ENCODE measurements at places on chromosomes 2 and 18.

DNA sequence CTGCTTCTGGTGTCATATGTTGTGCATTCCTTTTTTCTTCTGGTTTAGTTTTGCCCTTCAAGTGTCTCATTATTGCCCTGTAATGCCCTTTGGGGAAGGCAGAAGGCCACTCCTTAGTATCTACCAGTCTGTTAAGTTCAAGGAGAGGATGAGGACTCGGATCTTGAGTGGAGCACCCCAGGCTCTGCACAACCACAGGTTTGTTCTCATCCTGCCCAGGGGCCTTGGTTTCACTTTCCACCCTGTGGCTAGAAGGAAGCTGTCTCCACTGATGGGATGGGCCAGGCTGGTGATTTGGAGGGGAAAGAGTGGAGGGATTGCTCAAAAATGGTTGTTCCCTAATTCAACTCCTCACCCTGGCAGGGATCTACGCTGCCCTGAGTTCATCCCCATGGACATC, 30.2 kb upstream of the RAB11FIP5 start:
- H3K27me3 ChIP-seq: peaks cover 3% of the 10 kb centered on the region
- no peak overlapping the region for H3K27ac ChIP-seq
- no peaks in the 10 kb centered on the region for H3K36me3 ChIP-seq
- H3K4me1 ChIP-seq: no peaks in the 10 kb centered on the region

DNA sequence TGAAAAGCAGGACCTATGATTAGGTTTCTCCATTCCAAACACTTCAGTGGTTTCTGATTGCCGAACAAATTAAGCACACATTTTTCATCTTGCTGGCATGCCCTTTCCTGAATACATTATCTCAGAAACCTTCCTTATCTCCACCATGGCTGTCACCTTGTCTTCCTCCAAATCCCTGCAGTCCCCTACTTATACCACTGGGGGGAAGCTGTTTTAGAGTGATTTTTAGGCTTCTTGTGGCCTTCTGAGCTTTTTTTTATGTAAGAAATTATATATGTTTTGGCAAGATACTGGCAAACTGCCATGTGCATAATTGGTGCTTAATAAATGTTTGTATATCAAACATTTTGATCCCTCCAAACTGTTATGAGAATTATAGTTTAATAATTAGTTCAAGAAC, 229.2 kb downstream of the MYT1L start:
- H3K27ac ChIP-seq: no peak overlapping the region
- no peaks in the 10 kb centered on the region for H3K36me3 ChIP-seq
- no peak for DNase-seq
- H3K27me3 ChIP-seq: no peaks in the 10 kb centered on the region
- no peaks in the 10 kb centered on the region for H3K4me1 ChIP-seq

- H3K27ac ChIP-seq: no peak overlapping the region
- no peak overlapping the region for H3K4me3 ChIP-seq
- no peaks in the 10 kb centered on the region for H3K27me3 ChIP-seq
- H3K4me1 ChIP-seq: no peaks in the 10 kb centered on the region
- H3K36me3 ChIP-seq: no peaks in the 10 kb centered on the region
These were observed 15.6 kb upstream of the NEU4 start for GRCh38 chr2:241793385-241793784.

DNA sequence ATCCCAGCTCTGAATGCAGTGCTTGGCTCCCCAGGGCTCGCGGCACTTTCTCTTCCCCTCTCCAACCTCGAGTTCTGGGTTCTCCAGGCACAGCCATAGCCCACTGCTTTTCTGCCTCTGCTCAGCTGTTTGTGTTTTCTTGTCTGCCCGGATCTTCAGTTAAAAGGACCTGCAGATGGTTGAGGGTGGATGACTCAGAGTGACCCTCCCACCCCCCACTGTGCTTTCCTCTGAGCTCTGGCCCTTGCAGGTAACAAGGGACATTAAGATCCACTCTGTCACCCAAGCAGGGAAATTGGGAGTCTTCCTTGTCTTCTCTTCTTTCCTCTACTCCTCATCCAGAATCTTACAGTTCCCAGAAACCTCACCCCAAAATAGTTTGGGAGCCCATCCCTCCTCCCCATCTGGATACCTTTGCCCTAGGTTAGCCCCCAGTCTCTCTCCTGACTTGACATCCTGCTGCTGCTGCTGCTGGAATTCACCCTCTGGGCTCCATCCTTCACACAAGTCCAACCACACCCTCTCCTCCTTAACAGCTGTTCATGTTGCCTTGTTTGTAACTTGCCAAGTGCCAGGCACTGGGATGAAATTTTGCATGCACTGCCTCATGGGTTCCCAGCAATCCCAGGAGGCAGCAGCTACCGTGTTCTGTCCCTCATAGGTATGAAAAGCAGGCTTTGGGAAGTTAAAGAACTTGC, 157.9 kb upstream of the TTC39C start:
- no peaks in the 10 kb centered on the region for H3K4me1 ChIP-seq
- DNase-seq: peak; percentile 41
- H3K27ac ChIP-seq: no peak overlapping the region
- H3K27me3 ChIP-seq: no peaks in the 10 kb centered on the region
- no peak overlapping the region for H3K4me3 ChIP-seq

DNA sequence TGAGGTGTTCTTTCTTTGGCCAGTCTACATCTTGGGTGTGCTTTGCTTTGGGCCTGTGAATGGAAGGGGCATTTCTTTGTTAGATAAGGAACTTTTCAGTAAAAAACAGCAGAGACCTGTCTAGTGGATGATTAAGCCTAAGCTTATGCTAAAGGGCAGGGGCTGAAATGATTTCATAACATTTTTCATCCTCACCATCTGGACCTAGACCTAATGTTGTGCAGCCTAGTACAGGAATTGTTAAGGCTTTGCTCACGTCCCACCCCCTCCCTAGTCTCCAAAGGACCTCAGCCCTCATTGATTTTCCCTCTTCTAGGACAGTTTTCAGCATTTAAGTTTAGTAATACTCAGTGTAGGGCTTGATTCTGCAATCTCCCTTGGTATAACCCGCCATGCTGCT, 111.8 kb downstream of the PRKCE start:
- no peak overlapping the region for H3K4me3 ChIP-seq
- H3K27ac ChIP-seq: no peak overlapping the region
- DNase-seq: no peak
- no peaks in the 10 kb centered on the region for H3K4me1 ChIP-seq
- H3K27me3 ChIP-seq: no peaks in the 10 kb centered on the region
- H3K36me3 ChIP-seq: no peaks in the 10 kb centered on the region

DNA sequence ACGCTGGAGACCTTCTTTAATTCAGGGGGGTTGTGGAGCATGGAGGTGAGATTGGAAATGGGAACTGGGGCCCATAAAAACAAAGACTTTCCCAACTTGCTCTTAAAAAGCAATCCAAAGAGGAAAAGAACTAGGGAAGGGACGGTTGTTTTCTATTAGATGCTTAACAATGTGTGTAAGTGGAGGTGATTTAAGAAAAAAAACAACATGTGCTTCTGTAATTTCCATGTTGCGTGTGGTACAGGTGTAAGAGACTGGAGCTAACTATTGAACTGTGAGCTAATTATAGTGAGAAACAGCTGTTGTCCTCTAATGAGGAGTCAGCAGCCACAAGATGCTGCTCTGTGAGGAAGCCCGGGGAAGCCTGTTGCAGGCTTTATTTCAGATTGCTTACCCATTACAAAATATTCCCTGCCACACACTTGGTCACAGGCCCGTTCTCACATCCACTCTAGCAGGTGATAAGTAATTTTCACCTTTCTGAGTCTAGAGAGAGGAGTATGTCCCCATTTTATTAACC, 280.6 kb upstream of the PARD3B start:
- no peaks in the 10 kb centered on the region for H3K27me3 ChIP-seq
- no peak for DNase-seq
- no peak overlapping the region for H3K27ac ChIP-seq
- H3K36me3 ChIP-seq: no peaks in the 10 kb centered on the region
- H3K4me1 ChIP-seq: peaks cover 2% of the 10 kb centered on the region
- no peak overlapping the region for H3K4me3 ChIP-seq

- peaks cover 2% of the 10 kb centered on the region for H3K27me3 ChIP-seq
- H3K27ac ChIP-seq: no peak overlapping the region
- H3K4me1 ChIP-seq: peaks cover 14% of the 10 kb centered on the region
These were observed 1.9 kb upstream of the SH3BP4 start for GRCh38 chr2:234949762-234950434.

DNA sequence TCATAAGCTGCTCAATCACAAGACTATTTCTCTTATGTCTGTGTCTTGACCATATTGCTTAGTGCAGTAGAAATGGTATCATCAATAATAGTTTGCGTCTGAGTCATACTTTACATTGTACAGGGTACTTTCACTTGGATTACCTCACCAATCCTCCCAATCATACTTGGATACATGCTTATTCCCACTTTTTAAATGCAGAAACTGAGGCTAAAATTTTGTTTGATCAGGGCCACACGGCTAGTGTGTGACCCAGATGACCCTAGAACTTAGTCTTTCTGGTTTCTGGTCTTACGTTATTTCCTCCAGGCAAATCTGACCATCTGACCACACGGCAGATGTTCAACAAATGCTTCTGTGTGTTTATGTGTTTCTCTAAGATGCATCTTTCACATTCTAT, 23.8 kb upstream of the CCL20 start:
- H3K27ac ChIP-seq: no peak overlapping the region
- H3K36me3 ChIP-seq: no peaks in the 10 kb centered on the region
- peaks cover 1% of the 10 kb centered on the region for H3K27me3 ChIP-seq
- H3K4me1 ChIP-seq: no peaks in the 10 kb centered on the region

DNA sequence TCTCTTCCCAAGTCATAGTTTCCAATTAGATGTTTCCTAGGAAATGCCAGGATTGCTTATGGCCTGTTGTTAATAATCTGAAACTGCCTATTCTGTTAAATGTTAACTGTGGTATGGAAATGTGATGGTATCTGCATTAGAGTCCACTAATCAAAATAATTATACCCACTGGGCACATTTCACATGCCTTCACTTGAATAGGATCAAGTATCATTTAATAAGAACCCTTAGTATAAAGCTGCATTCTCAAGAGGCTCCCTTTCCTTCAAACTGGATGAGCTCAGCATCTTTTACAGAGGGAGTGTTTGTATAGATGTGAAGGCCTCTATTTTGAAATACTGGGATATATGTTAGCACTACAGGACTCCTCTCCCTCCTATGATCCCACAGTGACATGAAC, 477.2 kb upstream of the VRK2 start:
- no peaks in the 10 kb centered on the region for H3K4me1 ChIP-seq
- DNase-seq: no peak
- no peak overlapping the region for H3K4me3 ChIP-seq
- H3K27me3 ChIP-seq: no peaks in the 10 kb centered on the region
- H3K36me3 ChIP-seq: no peaks in the 10 kb centered on the region
- H3K27ac ChIP-seq: no peak overlapping the region

DNA sequence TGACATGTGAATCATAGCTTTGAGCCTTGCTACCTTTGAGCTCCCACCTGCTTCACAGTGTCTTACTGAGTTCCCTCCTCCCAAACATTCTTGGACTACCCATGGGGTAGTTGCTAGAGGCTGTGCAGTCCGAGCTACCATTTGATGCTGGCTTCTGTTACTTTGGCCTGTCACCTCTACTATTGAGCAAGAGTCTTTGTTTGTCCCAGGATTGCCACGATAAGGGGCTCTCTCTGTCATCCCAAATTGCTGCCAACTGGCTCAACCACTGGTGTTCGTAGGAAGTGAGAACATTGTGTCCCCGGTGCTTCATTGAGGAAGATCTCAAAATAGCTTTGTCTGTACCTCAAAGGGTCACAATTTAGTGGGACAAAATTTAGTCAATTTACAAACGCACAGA, 59.1 kb upstream of the PAX8 start:
- H3K36me3 ChIP-seq: no peaks in the 10 kb centered on the region
- H3K27me3 ChIP-seq: no peaks in the 10 kb centered on the region
- no peak for DNase-seq
- no peak overlapping the region for H3K4me3 ChIP-seq
- H3K4me1 ChIP-seq: no peaks in the 10 kb centered on the region

DNA sequence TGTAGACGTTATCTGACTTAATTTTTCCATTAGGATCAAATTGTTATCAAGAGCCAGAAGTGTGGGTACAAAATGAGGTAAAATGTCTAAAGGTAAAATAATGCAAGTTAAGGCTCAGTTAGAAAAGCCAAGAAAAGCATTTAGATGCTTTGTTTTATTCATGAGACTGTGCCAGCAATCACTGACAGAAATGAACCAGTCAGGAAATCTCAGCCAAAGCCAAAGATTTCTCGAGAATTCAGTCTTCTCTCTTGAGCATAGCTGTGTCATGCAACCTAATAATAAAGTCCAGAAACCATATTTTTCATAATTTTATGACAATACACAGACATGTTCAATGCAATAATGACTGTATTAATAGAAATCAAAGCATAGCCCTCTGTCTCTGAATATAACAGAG, 43.5 kb upstream of the ZNF397 start:
- peaks cover 3% of the 10 kb centered on the region for H3K4me1 ChIP-seq
- H3K27me3 ChIP-seq: no peaks in the 10 kb centered on the region
- H3K36me3 ChIP-seq: no peaks in the 10 kb centered on the region
- H3K4me3 ChIP-seq: no peak overlapping the region
- no peak for DNase-seq

GRCh38 chr18:31413137-31413536, 34.4 kb upstream of the DSG3 start:
- no peaks in the 10 kb centered on the region for H3K36me3 ChIP-seq
- no peaks in the 10 kb centered on the region for H3K27me3 ChIP-seq
- H3K4me3 ChIP-seq: no peak overlapping the region

DNA sequence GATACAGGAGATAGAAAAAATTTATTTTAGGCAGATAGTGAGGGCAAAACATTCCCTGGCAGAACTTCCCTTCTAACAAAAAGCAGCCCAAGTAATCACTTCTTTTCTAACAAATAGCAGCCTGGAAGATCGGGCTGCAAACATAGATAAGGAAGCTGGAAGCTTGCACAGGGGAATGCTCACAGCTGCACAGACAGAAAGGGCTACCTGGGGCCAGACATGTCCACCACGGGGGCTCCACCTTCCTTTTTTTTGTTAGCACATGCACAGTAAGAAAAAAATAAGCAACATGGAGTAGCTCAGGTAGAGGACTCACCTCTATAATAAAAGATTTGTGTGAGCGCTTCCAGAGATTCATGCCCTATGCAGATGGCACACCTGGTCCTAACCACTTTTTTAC, 420.5 kb downstream of the PTH2R start:
- no peak overlapping the region for H3K4me3 ChIP-seq
- H3K36me3 ChIP-seq: no peaks in the 10 kb centered on the region
- DNase-seq: no peak
- no peak overlapping the region for H3K27ac ChIP-seq

- H3K4me1 ChIP-seq: no peaks in the 10 kb centered on the region
- no peaks in the 10 kb centered on the region for H3K27me3 ChIP-seq
- no peak overlapping the region for H3K27ac ChIP-seq
- DNase-seq: no peak
- H3K36me3 ChIP-seq: no peaks in the 10 kb centered on the region
These were observed 68.8 kb upstream of the SERTAD2 start for GRCh38 chr2:64722291-64723044.

GRCh38 chr2:218291318-218292047, 820 bp downstream of the TMBIM1 start:
- H3K4me1 ChIP-seq: peaks cover 6% of the 10 kb centered on the region
- no peak for DNase-seq
- H3K36me3 ChIP-seq: no peaks in the 10 kb centered on the region
- H3K27ac ChIP-seq: no peak overlapping the region
- peak overlapping the region; percentile 64 for H3K4me3 ChIP-seq
- no peaks in the 10 kb centered on the region for H3K27me3 ChIP-seq

GRCh38 chr18:39523281-39523680, 1957.7 kb upstream of the CELF4 start:
- no peaks in the 10 kb centered on the region for H3K4me1 ChIP-seq
- DNase-seq: no peak
- no peaks in the 10 kb centered on the region for H3K36me3 ChIP-seq
- no peak overlapping the region for H3K4me3 ChIP-seq
- H3K27me3 ChIP-seq: no peaks in the 10 kb centered on the region

GRCh38 chr18:48955830-48956261, 5.1 kb upstream of the SMAD7 start:
- H3K36me3 ChIP-seq: no peaks in the 10 kb centered on the region
- H3K27ac ChIP-seq: no peak overlapping the region
- peaks cover 10% of the 10 kb centered on the region for H3K4me1 ChIP-seq
- no peak overlapping the region for H3K4me3 ChIP-seq

All from H1 (cell line).